Stimulated activated CD4-positive, alpha-beta T cell treated with anti-CD3 and anti-CD28 coated beads, Interleukin-15, amount 100 ng/mL, for 1 hour (primary cell): ENCODE measurements at places on chromosomes 7 and 10.

DNA sequence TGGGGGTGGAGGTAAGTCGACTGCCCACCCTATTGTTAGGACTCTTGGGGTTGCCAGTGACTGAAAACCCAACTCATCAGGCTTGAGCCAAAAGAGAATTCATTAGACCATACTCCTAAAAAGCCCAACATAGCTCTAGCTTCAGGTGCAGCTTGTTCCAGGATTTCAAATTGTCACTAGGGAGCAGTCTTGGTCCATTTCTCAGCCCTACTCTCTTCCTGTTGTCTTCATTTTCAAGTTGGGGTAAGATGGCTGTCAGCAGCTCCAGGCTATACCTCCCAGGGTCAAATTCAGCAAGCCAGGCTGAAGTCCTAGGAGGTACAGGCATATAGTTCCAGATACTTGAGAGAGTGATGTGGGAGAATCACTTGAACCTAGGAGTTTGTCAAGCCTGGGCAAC is 14.9 kb upstream of the COL13A1 start:
- DNase-seq: no peak

- no peak for DNase-seq
Measured at GRCh38 chr7:66575398-66575797, 53.3 kb upstream of the KCTD7 start.

DNA sequence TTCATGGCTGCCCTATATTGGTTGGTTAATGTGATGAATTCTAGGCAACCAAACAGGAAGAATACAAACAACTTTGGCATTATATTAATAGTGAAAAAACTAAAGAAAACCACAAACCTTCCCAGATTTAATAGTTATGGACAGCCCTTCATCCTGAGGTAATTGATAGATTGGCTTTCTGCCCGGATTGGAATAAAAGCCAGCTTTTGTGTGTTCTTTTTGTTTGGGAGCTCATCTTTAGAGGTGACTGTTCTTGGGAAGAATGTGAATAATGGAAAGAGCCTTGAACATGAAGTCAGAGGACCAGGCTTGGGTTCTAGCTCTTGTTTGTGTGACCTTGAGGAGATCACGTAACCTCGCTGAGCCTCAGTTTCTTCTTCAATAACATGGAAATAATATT is 92.3 kb downstream of the VTI1A start:
- DNase-seq: no peak

DNA sequence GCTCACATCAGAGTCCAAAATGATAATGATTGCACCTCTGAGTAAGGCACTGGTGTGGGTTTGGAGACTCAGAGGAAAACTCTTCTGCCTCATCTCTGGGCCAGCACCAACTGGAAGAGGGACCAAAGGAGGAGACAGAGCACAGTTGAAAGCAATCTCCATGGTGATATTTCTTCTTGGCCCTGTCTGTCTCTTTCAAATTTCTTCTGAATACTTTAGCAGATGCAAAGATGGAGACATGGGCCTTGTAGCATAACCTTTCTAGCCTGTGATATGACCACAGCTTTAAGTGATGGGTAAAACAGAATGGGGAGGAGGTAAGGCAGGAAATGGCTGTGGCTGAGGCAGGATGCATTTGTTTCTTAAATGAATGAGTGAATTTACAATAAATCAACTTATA is 12.2 kb upstream of the GIMAP7 start:
- DNase-seq: no peak

- no peak for DNase-seq
Measured at GRCh38 chr10:114632869-114633715, 25.0 kb downstream of the ABLIM1 start.

GRCh38 chr10:29050081-29050480 is 238.8 kb upstream of the LYZL1 start:
- DNase-seq: no peak

DNA sequence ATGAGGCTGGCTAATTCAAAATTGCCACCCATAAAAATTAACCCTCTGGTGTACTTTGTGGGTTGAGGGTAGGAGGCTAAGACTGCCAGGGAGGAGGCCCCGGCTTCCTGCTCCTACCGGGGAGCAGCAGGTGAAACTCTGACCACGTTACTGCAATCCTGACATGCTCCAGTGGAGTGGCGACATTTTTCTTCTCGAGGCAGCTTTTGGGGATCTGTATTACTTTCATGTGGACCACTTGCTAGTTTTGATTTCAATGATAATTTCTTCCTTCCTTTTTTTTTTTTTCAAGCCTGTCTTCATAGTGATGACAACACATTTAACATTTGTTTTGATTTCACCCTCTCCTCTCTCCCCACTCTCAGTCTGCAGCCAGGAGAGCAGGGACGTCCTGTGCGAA is 14.6 kb downstream of the GATA3 start:
- no peak for DNase-seq

DNA sequence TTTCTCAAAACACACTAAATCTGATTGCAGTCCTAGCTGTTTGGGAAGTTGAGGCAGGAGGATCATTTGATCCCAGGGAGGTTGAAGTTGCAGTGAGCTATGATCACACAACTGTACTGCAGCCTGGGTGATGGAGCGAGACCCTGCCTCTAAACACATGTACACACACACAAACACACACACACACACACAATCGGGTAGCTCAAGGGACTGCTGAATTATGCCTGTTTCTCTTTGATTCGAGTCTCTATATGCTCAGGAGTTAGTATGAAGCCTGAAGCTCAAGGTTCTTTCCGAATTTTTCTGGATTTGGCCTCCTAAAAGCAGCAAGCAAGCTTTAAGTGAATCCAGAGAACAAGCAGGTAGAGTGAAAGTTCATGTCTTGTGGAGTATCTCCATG is 22.5 kb downstream of the PRTFDC1 start:
- no peak for DNase-seq

DNA sequence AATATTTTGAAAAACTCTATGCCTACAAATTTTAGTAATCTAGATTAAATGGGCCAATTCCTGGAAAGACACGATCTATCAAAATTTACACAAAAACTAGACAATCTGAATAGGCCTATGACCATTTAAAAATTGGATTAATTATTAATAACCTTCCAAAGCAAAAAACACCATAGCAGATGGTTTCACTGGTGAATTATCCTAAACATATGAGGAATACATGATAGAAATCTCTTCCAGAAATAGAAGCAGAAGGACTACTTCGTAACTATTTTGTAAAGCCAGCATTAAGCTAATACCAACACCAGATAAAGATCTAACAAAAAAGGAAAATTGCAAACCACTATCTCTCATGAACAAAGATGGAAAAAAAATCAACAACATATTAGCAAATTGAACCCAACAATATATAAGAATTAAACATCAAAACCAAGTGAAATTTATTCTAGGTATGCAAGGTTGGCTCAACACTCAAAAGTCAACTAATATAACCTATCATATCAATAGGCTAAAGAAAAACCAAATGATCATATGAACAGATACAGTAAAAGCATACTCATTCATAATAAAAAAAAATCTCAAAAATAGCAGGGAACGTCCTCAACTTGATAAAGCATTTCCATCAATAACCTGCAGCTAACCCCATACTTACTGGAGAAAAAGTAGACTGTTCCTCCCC is 16.3 kb downstream of the WASL start:
- no peak for DNase-seq

DNA sequence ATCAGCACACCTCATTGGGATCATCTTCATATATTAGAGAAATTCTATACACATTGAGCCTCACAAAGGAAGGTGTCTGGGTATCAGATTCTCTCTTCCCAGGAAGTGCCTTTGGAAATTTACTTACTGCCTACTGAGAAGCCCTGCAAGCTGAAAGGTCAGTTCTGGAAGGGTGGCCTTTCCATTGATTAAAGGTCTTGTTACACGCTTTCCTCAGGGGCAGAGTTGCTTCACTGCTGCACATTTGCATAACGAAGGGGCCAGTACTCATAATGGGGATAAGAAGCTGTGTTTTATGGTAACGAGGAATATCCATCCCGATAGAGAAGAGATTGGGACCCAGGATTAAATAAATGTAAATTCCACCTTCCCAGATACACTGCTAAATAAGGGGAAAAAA is 19.4 kb upstream of the IL15RA start:
- DNase-seq: no peak

DNA sequence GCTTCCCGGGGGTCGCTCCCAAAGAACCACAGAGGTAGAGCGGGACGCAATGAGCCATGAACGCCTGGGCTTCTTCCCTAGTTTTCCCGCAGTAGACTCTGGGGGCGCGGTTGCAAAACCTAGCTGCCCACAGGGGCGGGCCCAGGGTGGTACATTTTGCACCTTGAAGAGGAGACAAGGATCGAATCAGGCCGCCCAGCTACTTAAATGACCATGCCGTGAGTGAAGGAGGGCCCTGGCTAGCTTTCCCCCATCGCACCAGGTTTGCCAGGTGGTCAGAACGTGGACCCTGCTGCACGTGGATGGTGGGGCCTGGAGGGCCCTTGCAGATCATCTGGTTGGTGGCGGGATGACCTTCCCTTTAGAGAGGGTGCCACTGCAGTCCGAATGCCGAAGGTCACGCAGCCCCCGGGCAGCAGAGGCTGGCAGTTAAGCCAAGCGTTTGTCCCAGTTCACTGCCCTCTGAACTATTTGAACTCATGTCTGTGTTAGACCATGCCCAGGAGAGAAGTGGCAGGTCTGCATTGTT is 604 bp upstream of the SHTN1 start:
- no peak for DNase-seq

- no peak for DNase-seq
Measured at GRCh38 chr7:97270280-97270679, 152.8 kb downstream of the SDHAF3 start.

GRCh38 chr10:12927896-12928295 is 73.6 kb downstream of the CCDC3 start:
- no peak for DNase-seq

DNA sequence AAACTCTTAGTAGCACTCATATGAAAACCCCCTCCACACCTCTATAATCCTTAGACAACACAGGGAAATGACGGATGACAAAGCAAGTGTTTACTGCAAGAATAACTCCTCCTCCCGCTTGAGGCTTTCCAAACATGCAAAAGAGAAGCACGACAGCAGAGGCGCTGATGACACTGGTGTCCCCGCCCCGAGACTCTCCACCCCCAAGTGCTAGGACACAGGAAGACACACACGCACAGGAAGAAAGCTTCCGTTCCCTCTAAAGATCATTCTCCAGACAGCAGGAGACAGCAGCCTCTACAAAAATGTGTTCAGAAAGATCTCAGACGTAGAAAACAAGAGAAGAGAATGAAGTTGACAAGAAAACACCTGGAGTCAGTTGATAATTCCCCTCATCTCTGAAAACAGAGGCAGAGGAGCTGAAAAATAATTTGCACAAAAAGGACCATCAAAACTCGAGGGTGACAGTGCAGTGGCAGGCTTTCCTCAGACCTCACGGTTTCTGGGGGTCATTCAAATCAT is 90.2 kb downstream of the DLG5 start:
- DNase-seq: peak; percentile 17

- no peak for DNase-seq
Measured at GRCh38 chr7:107387128-107387527, 82.7 kb upstream of the GPR22 start.

GRCh38 chr7:145909991-145910513 is 206.5 kb upstream of the CNTNAP2 start:
- DNase-seq: no peak

- DNase-seq: no peak
Measured at GRCh38 chr10:1674501-1674900, 62.8 kb downstream of the ADARB2 start.

DNA sequence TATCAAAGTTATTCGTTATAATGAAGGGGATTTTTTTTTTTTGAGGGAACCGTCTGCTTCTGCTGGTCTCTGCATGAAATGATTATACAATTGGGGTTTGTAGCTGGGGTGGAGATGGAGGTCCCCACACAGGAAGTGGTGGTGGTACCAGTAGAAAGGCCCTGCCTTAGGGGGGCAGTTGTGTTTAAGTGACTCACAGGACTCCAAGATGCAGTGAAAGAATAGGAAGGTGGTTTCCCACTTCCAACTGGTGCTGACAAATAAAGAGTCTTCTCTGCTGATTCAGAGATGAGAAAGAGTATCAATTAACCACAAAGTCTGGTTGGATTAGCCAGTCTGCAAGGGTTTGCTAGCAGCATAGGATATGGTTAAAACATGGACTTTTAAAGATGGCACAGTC is 376.0 kb downstream of the SORCS3 start:
- no peak for DNase-seq

GRCh38 chr7:21011153-21011552 is 224.5 kb upstream of the SP8 start:
- no peak for DNase-seq

DNA sequence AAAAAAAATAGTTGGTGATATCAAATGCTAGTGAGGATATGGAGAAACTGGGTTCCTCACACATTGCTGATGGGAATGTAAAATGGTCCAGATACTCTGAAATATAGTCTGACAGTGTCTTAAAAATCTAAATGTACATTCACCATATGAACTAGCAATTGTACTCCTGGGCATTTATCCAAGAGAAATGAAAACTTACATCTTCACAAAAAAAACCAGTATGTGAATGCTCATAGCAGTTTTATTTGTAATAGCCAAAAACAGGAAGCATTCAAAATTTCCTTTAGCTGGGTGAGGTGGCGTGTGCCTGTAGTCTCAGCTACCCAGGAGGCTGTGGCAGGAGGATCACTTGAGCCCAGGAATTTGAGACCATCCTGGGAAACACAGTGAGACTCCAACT is 2.1 kb upstream of the SSC4D start:
- DNase-seq: no peak

- no peak for DNase-seq
Measured at GRCh38 chr7:42753367-42753766, 158.5 kb downstream of the C7orf25 start.

- DNase-seq: no peak
Measured at GRCh38 chr10:69209787-69210484, 10.2 kb upstream of the HKDC1 start.

DNA sequence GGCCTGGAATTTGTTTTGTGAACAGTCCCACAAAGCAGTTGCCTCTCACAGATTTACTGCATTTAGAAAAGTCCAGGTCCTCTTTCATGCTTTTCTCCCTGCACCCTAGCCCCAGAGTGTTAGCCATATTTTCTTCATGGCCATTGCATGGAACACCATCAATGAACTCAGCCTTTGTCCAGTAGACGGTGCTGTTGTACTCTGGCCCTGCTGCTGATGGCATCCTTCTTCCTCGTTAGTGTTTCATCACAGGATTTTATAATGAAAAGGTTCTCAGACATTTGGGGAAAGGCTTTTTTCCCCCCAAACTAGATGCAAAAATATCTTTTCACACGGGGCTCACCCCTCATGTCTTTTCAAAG is 93.0 kb upstream of the SLC25A13 start:
- DNase-seq: no peak

DNA sequence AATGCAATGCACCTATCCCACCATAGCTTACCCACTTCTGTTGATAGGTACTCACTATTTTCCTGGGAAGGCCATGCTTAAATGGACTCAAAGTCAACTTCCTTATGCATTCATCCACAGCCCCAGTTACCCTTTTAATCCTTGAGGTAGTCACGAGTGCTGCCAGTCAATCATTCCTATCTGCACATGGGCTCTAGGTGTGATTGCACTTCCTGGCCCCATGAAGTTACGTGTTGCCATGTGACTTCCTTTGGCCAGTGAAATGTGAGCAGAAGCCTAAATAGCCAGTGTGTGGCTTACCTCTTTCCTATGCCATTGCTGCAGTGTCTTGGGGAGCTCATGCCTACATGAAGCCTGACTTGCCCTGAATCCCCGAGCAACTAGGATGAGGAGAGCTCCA is 23.5 kb upstream of the EIF5AL1 start:
- DNase-seq: no peak

- peak; percentile 86 for DNase-seq
Measured at GRCh38 chr7:134316539-134317344, at the start of gene SLC35B4. TSS of gene SLC35B4 (minus strand) at chr7:134316930. CDS start at chr7:134316751, 179 bp downstream.

GRCh38 chr7:131623154-131623553 is 66.7 kb upstream of the PODXL start:
- no peak for DNase-seq

- DNase-seq: no peak
Measured at GRCh38 chr7:114343949-114344708, 70.5 kb upstream of the FOXP2 start.
